Effector CD8-positive, alpha-beta T cell (primary cell): ENCODE measurements at places on chromosomes 2 and 18.

- no peak for DNase-seq
These were observed 316.2 kb downstream of the GBX2 start for GRCh38 chr2:235851828-235852525.

GRCh38 chr2:112765251-112765650, 842 bp upstream of the CKAP2L start:
- no peak for DNase-seq

- DNase-seq = no peak
These were observed 381.3 kb upstream of the SPRED2 start for GRCh38 chr2:65813631-65814173.

DNA sequence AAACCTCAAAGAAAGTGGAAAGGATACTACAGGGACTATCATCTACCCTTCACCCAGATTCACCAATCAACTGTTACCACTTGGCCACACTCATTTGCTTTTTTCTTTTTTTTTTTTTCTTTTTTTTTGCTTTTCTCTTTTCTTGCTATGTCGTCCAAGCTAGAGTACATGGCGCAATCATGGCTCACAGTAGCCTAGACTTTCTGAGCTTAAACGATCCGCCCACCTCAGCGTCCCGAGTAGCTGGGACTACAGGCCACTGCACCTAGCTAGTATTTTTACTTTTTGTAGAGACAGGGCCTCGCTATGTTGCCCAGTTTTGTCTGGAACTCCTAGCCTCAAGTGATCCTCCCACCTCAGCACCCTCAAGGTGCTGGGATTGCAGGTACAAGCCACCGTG, 24.0 kb downstream of the BIN1 start:
- no peak for DNase-seq

GRCh38 chr18:74799542-74799941, 201.9 kb downstream of the ZNF407 start:
- DNase-seq = no peak

- no peak for DNase-seq
These were observed 24.4 kb downstream of the NMS start for GRCh38 chr2:100494712-100495111.

DNA sequence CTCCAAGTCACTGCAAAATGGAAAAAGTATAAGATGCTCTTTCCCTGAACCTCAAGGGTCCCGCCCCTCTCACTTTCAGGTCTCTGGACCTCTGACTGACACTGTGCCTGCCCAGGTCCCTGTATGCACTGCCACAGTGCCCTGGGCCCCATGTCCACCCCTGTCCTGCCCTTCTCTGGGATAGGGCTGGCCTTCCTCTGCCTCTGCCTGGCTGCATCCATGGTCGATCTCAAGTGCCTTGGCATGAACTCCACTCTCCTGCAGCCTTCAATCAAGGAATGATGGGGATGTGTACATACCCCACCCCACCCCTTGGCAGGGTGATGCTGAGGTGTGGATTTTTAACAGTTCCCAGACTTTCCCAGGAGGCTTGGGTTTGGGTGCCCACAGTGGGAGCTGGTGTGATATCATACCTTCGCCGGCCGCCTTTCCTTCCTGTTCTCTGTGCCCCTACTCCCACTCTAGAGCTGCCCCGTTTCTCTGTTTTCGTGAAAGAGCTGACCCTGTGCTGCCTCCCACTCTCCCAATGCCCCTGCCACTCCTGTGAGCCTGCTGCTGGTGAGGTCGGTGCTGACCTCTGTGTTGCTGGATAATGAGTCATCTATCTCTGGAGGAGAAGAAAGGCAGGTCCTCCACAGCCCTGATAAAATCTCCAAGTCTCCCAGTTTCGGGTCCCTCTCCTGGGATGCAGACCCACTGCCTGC, 18.9 kb downstream of the PTPN18 start:
- no peak for DNase-seq

GRCh38 chr2:187390891-187391290, 57.2 kb downstream of the CALCRL start:
- DNase-seq = no peak

DNA sequence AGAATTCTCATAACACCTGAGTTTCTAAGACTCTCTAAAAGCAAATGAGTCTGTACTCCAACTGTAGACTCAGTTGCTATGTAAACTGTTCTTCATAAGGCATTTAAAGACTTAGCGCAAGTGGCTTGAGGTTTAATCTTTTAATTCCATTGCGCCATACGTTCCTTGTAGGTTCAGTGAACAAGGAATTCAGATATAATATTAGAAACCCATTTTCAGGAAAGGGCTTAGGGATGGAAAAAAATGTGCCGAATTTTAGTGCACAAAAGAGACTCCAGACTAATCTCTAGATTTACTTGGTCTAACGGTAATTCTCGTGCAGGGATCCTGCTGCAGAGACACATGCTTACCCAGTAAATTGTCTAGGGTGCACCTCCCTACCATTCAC, 268.9 kb upstream of the TANK start:
- no peak for DNase-seq

GRCh38 chr2:61649021-61649420, 110.9 kb upstream of the XPO1 start:
- DNase-seq = no peak

- DNase-seq = no peak
These were observed 177.2 kb downstream of the BCL11A start for GRCh38 chr2:60376252-60376651.

DNA sequence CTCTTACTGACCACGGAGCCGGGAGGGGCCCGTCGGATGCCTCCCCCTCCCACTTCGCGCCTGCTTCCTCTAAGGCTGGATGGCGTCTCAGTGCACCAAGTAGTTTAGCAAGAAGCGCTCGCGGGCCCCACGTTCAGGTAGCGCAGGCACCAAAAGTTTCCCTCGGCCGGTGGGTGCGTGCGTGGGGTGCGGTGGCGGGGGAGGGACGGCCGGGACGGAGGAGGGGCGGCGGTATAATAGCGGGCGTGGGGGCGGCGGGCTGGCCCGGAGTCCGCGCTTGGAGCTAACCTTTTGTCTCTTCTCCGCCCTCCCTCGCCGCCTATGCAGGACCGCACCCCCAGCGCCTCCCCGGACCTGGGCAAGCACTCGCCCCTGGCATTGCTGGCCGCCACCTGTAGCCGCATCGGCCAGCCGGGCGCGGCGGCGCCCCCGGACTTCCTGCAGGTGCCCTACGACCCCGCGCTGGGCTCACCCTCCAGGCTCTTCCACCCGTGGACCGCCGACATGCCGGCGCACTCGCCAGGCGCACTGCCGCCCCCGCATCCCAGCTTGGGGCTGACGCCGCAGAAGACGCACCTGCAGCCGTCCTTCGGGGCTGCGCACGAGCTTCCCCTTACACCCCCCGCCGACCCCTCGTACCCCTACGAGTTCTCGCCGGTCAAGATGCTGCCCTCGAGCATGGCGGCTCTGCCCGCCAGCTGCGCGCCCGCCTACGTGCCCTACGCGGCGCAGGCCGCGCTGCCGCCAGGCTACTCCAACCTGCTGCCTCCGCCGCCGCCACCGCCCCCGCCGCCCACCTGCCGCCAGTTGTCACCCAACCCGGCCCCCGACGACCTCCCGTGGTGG, 1.0 kb downstream of the SP5 start:
- no peak for DNase-seq
